ENCODE measurements at places on chromosomes 3 and 15. TPM values are rescaled to one million over a fixed set of nuclear protein-coding genes. Genes with fewer than 3 reads are reported as not detected.
A peak's percentile ranks its signal among the peaks of the same experiment; 100 is the strongest.

SRGAP3 gene
- total RNA-seq = 0.34 TPM

DNA sequence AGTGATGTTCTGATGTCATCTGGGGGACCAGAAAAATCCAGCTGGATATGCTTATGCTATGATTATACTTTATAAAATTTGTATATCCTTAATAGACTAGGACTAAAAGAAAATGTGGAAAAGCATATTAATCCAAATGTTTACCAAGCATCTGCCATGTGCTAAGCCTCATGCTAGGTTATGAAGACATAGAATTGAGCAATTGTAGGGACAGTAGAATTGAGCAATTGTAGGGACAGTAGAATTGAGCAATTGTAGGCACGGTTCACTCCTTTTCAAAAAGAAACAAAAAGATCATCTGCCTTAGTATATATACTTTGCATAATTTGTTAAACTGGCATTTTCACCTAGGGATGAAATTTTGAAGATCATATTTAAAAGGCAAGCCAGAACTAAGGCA lies 18.3 kb downstream of the ABHD5 start:
- peaks cover 22% of the 10 kb centered on the region for H3K36me3 ChIP-seq
- H3K27ac ChIP-seq = peak overlapping the region; percentile 74
- H3K27me3 ChIP-seq = no peaks in the 10 kb centered on the region
- peaks cover 54% of the 10 kb centered on the region for H3K4me1 ChIP-seq

- no peaks in the 10 kb centered on the region for H3K4me1 ChIP-seq
- no peaks in the 10 kb centered on the region for H3K27me3 ChIP-seq
- H3K4me3 ChIP-seq = no peak overlapping the region
- H3K36me3 ChIP-seq = no peaks in the 10 kb centered on the region
Observed at GRCh38 chr3:189071446-189071845, 100.3 kb upstream of the TPRG1 start.

GRCh38 chr3:161854232-161854771 lies 357.7 kb downstream of the OTOL1 start:
- peak; percentile 21 for DNase-seq
- peaks cover 17% of the 10 kb centered on the region for H3K4me1 ChIP-seq
- H3K27me3 ChIP-seq = peaks cover 5% of the 10 kb centered on the region
- no peaks in the 10 kb centered on the region for H3K36me3 ChIP-seq
- no peak overlapping the region for H3K4me3 ChIP-seq

SV2B gene
- total RNA-seq = not detected

DNA sequence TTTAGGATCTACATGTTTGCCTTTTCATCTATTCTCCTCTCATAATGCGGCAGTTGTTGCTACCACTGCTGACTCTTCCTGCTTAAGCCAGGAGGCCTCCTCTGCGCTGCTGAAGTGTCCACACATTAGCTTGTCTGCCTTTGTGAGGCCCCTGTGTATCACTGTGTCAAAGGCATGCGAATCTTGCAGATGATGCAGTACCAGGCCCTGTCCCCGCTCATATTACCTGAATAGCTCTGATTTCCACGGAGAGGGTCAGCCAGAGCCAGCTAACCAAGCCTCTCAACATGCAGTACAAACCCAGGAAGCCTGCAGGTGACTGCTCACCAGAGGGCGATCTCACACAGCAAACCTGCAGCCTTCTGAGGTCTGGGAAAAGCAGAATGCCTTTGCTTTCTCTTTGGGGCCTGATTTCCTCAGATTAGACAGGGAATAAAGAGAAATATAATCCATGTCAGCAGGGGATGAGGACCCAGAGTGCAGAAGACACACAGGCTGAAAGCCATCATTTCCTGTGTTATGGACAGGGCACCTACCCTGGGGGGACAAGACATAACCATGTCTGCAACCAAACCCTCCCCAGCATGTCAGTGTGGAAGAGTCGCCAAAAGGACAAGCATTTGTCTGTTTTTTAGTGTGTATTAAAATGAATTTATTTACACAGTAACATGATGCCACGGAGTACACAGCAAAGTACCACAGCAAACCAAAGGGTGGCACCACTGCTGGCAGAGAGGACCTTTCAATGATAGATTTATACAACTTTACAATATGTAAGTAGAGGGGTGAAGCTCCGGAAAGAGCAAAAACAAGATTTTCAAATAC lies 36.8 kb upstream of the TSPAN3 start:
- H3K36me3 ChIP-seq = peaks cover 15% of the 10 kb centered on the region
- H3K27ac ChIP-seq = peak overlapping the region; percentile 12
- no peak overlapping the region for H3K4me3 ChIP-seq

DNA sequence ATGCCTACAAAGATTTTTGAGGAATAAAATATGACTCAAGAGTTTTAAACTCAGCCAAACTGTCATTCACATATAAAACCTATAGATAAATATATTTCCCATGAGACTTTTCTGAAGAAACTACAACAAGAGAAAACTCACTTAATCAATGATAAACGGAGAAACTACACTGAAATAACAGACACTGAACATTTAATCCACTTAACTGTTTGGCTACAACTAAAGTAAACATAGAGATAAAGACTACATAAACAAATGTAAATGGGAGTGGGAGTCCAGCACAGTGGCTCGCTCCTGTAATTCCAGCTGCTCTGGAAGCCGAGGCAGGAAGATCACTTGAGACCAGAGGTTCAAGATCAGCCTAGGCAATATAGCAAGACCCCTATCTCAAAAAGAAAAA lies 79.2 kb downstream of the MEX3B start:
- no peak for DNase-seq
- no peak overlapping the region for H3K27ac ChIP-seq
- H3K4me1 ChIP-seq = no peaks in the 10 kb centered on the region
- H3K36me3 ChIP-seq = no peaks in the 10 kb centered on the region

GOLGA6L10 gene
- 0.39 TPM for total RNA-seq

GRCh38 chr3:187769771-187770170 lies 24.5 kb upstream of the BCL6 start:
- H3K36me3 ChIP-seq = no peaks in the 10 kb centered on the region
- no peaks in the 10 kb centered on the region for H3K27me3 ChIP-seq
- no peak overlapping the region for H3K27ac ChIP-seq
- H3K4me3 ChIP-seq = no peak overlapping the region
- DNase-seq = no peak

DNA sequence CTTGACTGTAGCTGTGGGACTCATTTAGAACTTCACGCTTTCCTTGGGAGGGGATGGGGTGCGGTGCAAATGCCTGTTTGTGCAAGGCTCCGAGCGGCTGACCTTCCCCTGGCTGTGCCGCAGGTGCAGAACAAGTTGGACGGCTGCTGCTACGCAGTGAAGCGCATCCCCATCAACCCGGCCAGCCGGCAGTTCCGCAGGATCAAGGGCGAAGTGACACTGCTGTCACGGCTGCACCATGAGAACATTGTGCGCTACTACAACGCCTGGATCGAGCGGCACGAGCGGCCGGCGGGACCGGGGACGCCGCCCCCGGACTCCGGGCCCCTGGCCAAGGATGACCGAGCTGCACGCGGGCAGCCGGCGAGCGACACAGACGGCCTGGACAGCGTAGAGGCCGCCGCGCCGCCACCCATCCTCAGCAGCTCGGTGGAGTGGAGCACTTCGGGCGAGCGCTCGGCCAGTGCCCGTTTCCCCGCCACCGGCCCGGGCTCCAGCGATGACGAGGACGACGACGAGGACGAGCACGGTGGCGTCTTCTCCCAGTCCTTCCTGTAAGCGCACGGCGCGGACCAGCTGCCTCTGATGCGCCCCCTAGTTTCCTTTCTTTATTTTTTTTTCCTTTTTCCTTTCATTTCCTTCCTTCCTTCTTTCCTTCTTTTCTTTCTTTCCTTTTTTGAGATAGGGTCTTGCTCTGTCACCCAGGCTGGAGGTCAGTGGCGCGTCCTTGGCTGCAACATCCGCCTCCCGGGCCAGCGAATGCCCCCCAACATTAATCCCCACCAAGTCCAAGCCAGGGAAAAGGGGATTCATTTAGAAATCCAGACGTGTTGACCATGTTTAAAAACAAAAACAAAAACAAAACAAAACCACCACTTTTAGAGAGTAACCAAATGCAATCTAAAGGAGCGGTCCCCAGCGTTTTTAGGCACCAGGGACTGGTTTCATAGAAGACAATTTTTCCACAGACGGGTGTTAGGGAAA lies 42.7 kb downstream of the EIF2AK4 start:
- H3K27me3 ChIP-seq = no peaks in the 10 kb centered on the region
- H3K36me3 ChIP-seq = peaks cover 38% of the 10 kb centered on the region
- DNase-seq = peak; percentile 53

GRCh38 chr3:180571831-180572598 lies 29.9 kb upstream of the TTC14 start:
- no peak for DNase-seq
- H3K4me3 ChIP-seq = peak overlapping the region; percentile 19
- H3K27me3 ChIP-seq = no peaks in the 10 kb centered on the region

- H3K4me3 ChIP-seq = no peak overlapping the region
- H3K4me1 ChIP-seq = peaks cover 66% of the 10 kb centered on the region
- H3K27ac ChIP-seq = no peak overlapping the region
- peaks cover 24% of the 10 kb centered on the region for H3K36me3 ChIP-seq
Observed at GRCh38 chr15:57064033-57064432, 145.6 kb downstream of the TCF12 start.

DNA sequence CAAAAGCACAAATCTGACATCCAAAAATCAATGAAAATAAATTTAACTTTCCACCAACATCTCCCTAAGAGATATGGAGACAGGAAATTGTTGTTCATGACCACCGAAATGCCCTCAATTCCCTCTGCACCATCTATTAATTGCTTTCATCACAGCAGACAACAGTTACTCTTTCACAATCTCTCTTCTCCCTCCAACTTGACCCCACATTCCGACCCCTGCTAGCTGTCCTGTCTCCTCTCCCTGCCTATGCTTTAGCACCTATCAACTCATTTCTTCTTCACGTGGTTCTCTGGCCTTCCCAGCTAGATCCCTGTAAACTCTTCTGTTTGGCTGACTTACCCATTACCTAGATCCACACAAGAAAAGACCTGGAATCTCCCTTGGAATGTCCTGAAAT lies 173.9 kb upstream of the ADAMTS9 start:
- no peak overlapping the region for H3K27ac ChIP-seq
- no peak for DNase-seq
- H3K4me1 ChIP-seq = no peaks in the 10 kb centered on the region
- no peaks in the 10 kb centered on the region for H3K36me3 ChIP-seq
- no peak overlapping the region for H3K4me3 ChIP-seq
- H3K27me3 ChIP-seq = peaks cover 1% of the 10 kb centered on the region

CCR2 gene
- not detected for total RNA-seq

UBAP1L gene
- 0.43 TPM for total RNA-seq

- peak overlapping the region; percentile 50 for H3K27ac ChIP-seq
- no peaks in the 10 kb centered on the region for H3K27me3 ChIP-seq
- H3K36me3 ChIP-seq = no peaks in the 10 kb centered on the region
Observed at GRCh38 chr3:71119171-71119570, 464.4 kb downstream of the FOXP1 start.

- H3K27ac ChIP-seq = no peak overlapping the region
- no peaks in the 10 kb centered on the region for H3K27me3 ChIP-seq
- H3K4me1 ChIP-seq = no peaks in the 10 kb centered on the region
- no peak for DNase-seq
- H3K4me3 ChIP-seq = no peak overlapping the region
Observed at GRCh38 chr15:101049282-101049681, 130.1 kb downstream of the LRRK1 start.

DNA sequence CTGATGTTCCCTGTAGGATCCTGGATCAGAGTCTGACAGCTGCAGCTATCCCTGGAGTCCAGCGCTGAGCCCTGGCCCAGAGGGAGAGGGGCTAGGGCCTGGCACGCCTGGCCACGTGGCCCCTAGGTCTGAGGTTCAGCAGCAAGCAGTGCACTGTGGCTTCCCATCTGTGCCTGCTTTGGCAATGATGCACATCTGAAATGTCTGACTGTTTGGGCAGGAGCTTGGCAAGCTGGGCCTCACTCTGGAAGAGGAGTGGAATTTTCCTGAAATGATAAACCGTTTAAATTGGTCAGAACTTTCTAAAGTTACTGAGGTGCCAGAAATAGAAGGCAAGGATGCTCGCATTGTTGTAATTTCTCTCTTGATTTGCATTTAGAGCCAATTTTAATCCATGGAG lies 48.8 kb upstream of the MRPS22 start:
- peaks cover 90% of the 10 kb centered on the region for H3K4me1 ChIP-seq
- H3K4me3 ChIP-seq = no peak overlapping the region
- no peak for DNase-seq
- peak overlapping the region; percentile 66 for H3K27ac ChIP-seq
- H3K27me3 ChIP-seq = peaks cover 7% of the 10 kb centered on the region

DNA sequence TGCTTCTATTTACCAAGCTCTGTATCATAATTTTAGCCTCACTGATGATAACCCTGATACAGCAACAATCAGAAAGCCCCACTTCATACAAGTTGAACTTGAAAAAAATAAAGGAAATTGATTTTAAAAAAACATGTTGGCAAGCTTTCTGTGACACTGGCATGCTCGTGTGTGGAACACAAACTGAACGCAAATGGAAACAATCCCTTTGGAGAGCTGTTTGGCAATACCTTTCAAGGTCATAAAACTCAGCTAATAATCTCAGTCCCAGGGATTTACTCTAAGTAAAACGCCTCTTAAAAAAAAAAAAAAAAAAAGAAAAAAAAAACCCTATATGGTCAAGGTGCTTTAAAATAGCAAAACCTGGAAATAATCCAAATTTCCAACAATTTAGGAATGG lies 166.7 kb upstream of the BCL6 start:
- peaks cover 46% of the 10 kb centered on the region for H3K4me1 ChIP-seq
- DNase-seq = no peak
- no peaks in the 10 kb centered on the region for H3K27me3 ChIP-seq
- no peak overlapping the region for H3K27ac ChIP-seq

GRCh38 chr3:32897981-32898623 lies 53.3 kb upstream of the CCR4 start:
- H3K36me3 ChIP-seq = no peaks in the 10 kb centered on the region
- peaks cover 57% of the 10 kb centered on the region for H3K27me3 ChIP-seq
- H3K4me3 ChIP-seq = no peak overlapping the region
- DNase-seq = no peak
- H3K27ac ChIP-seq = no peak overlapping the region
- H3K4me1 ChIP-seq = peaks cover 11% of the 10 kb centered on the region

P2RY1 gene
- total RNA-seq = not detected

DNA sequence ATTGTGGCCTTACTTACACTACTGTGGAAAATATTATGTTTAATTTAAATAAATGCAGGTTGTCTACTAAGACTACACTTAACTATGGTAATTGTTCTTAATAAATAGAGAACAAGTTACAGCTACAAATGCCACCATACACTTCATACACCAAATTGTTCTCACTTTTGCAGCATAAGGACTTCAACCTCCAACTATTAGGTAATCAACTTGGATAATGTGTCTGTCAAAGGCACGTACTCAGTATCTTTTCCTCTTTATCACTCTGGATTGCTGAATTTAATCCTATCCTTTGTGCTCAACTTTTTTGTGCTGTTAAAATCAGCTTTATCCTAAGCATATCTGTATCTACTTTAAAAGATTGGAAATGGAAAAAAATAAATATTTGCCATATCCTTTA lies 41.6 kb upstream of the TMEM87A start:
- H3K27me3 ChIP-seq = no peaks in the 10 kb centered on the region
- no peak overlapping the region for H3K27ac ChIP-seq
- peaks cover 28% of the 10 kb centered on the region for H3K36me3 ChIP-seq
- H3K4me1 ChIP-seq = peaks cover 13% of the 10 kb centered on the region
- H3K4me3 ChIP-seq = no peak overlapping the region

All from HFFc6 (cell line).